HT1080 (cell line): ENCODE measurements at places on chromosomes 7 and 10.

GRCh38 chr10:31757831-31758230 lies 170.8 kb downstream of the ARHGAP12 start:
- no peak for DNase-seq

- peak; percentile 52 for DNase-seq
Measured at GRCh38 chr7:41188163-41189130, 514.4 kb downstream of the INHBA start.

DNA sequence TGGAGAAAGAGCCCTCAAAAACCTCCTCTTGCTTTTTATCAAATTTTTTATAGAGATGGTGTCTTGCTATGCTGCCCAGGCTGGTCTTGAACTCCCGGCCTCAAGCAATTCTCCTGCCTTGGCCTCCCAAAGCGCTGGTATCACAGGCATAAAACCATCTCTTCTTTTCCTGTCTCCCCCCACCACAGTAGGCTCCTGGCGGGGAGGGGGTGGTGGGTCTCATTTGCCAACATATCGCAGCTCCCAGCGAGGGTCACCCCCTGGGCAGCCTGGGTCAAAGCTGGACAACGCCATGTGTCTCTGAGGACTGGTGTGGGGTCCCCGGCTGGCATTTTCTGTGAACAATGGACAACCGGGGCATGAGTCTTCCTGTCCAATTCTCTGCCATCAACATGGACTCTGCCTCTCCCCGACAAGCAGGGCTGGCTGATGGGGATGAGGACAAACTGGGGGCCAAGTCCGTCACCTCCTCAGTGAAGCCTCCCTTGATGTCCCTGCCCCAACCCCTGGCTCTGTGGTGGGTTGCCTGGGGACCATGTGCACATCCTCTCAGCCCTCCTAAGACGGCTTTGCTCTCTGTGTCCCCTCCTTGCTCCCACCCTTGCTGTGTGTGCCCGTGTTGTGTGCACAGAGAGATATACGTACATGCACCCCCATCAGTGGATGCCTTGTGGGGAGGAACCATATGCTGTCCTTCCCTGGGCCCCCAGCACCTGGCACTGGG lies 86.4 kb upstream of the GNA12 start:
- DNase-seq = no peak

GRCh38 chr10:33434933-33435332 lies 100.5 kb upstream of the NRP1 start:
- no peak for DNase-seq

DNA sequence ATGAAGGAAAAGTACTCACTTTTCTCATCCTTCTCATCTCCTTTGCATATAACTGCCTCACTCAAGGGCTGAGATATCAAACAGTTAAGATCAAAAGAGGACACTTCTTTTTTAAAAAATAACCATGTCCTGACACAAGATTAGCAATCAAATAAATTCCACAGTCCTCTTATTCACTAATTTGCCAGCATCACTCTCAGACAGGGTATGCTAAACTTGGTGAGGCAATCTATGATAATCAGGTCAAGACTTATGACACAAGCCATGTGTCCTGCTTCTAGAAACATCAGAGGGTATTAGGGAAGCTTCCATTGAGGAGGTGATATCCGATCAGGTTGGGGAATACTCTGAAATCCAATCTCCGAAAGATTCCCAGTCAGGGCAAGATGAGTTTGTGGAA lies 10.4 kb downstream of the PANK1 start:
- no peak for DNase-seq

DNA sequence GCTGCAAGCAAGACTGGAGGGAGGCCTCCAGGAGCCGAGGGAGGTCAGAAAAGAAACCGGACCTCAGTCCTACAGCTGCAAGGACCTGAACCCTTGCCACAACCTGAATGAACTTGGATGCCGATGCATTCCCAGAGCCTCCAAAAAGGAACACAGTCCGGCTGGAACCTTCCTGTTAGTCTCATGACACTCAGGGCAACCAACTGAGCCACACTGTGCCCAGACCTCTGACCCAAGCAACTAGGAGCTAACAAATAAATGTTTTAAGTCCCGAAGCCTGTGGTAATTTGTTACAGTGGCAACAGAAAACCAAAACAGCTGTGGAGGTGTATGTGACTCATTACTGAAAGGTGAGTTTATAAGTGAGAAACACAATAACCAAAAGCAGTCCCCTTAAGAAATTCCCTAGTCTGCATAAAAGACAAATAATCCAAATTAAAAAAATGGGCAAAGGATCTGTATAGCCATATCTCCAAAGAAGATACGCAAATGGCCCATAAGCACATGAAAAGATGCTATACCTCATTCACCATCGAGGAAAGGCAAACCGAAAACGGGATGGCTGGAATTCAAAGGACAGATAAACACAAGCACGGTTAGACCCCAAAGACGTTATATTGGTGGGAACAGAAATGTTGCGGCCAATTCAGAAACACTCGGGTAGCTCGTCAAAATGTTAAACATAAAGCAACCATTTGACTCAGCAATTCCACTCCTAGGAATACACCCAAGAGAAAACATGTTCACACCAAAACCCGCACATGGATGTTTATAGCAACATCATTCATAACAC lies 24.8 kb downstream of the GNA12 start:
- no peak for DNase-seq

GRCh38 chr10:30722956-30723620 lies 93.5 kb upstream of the LYZL2 start:
- DNase-seq = no peak

- DNase-seq = no peak
Measured at GRCh38 chr10:91838199-91838598, 40.0 kb downstream of the TNKS2 start.

DNA sequence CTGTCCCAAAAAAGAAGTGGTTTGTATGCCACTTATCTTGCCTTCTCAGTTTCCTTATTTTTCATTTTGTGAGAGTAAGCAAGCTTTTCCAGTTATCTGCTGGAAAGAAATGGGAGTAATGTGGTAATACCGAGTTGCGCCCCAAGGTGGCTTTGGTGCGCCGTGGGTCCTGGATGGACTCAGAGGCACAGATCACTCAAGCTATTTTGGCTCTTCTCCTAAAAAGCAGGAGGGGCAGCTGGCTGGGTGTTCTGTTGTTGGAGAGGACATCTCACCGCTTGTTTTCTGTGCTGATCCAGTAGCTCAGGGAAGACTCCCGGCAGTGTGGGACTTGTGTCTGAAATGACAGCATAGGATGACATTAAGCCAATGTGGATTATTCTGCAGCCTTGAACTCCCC lies 16.4 kb downstream of the PRKRIP1 start:
- peak; percentile 34 for DNase-seq

DNA sequence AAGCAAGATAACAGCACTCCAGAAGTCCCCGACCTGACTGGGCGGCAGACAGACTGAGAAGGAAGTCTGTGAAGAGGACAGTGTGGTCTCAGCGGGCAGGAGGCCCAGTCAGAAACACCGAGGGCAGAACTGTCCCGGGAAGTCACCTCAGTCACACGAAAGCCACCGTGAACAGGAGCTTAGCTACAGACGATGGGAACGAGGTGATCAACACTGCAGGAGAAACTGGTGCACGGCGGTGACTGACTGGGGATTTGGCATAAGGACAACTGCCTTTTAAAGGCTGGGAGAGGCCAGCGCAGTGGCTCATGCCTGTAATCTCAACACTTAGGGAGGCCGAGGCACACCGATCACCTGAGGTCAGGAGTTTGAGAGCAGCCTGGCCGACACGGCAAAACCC lies 217.8 kb downstream of the PTPRN2 start:
- DNase-seq = no peak

GRCh38 chr7:55309040-55309991 lies 55.8 kb upstream of the LANCL2 start:
- DNase-seq = no peak

- DNase-seq = no peak
Measured at GRCh38 chr10:102869258-102870198, at the start of gene AS3MT. Gene AS3MT (plus strand): TSS chr10:102869470. CDS start chr10:102869593, 123 bp downstream.

DNA sequence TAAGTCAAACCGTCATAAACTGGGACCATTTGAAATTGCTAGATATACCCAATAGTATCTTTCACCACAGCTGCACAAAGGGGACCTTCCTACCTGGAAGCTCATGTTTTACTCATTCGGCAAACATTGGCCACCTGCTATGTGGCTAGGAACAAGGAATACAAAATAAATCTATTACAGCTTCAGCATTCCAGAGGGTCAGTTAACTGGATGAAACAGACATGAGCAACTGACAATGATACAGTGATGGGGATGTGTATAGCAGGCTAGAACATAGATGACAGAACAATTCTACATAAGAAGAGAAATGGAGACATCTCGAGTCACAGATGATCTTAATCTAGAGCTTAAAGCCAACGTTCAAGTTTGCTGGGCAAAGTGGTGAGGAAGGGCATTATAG lies 3.1 kb upstream of the SMURF1 start:
- DNase-seq = no peak

- peak; percentile 76 for DNase-seq
Measured at GRCh38 chr7:116616555-116617059, 55.4 kb upstream of the MET start.

GRCh38 chr10:17161775-17162174 lies 32.2 kb upstream of the CUBN start:
- no peak for DNase-seq

- DNase-seq = no peak
Measured at GRCh38 chr7:43211693-43212092, 99.2 kb downstream of the HECW1 start.

DNA sequence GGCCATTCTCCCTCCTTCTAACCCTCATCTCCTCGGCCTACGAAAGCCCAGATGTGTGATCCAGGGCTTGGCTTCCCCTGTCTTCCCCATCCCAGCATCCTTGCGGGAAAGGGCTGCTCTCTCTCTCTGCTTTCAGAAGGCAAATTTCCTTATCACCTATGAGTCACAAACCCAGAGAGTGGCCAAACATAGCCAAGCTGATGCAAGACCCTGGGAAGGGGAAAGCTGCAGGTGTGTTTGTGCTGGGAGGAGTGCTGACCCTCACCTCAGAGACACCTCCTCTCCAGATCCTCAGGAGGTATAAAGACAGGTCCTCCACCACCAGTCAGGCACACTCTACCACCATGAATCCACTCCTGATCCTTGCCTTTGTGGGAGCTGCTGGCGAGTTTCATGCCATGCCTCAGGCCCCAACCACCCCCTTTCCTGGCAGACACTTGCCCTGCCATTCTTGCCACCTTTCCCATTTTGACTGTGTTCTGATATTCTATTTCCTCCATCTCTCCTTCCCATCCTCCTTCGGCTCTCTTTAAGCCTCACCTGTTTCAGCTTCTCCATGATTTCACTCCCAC lies 10.6 kb upstream of the PRSS2 start:
- DNase-seq = no peak

DNA sequence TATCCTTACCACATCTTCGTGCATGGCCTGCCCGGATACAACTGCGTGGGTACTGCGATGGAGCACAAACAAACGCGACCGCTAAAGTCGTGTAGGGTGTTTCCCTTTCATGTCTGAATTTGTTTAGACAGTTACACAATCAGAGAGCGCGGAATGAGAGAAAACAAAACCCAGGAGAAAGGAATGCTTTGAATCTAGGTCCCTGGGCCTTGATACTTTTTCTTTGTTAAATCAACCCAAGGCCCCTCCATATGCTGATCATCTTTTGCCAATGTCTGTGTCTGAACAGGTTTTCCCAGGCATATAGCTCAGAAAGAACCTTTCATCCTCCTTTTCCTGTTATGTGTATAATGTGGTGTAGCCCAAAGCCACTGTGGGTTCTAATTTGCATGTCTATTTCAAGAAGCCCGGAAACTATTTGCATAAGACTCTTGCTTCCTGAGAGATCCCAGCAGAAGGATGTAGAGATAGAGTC lies 145.8 kb downstream of the FRMD4A start:
- no peak for DNase-seq

DNA sequence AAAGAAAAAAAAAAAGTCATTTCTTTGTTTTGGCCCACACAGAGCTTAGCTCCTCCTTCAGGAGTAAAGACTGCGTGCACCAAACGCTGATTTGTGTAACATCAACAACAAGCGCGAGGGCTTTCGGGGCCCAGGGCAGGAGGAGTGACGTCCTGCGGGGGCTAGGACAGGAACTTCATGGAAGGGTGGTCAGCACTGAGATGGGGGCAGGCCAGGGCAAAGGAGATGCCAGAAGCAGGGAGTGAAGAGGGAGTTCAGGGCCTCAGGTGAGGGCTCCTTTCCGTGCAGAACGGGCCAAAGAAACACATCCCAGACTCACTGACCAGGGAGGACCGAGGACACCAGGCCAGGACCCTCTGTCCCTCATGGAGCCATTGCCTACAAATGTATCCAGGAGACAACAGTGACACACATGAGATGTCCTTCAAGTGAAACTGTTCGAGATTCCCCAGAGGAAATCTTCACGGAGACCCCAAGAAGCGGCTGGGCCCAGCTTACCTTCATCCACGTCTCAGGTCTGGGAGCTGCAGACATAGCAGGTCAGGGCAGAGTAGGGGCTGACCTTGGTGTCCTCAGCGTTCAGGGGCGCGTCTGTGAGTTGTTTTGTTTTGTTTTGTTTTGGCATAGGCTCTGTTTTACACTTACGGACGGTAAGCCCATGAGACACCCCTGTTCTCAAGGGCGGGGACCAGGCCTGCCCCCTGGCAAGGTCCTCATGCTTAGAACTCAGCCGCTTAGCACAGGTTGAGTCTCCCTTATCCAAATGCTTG lies 30.4 kb upstream of the SHH start:
- no peak for DNase-seq

- DNase-seq = no peak
Measured at GRCh38 chr7:89908736-89909135, 245.5 kb upstream of the STEAP1 start.

GRCh38 chr10:16999665-17000451 lies 129.8 kb downstream of the CUBN start:
- no peak for DNase-seq

DNA sequence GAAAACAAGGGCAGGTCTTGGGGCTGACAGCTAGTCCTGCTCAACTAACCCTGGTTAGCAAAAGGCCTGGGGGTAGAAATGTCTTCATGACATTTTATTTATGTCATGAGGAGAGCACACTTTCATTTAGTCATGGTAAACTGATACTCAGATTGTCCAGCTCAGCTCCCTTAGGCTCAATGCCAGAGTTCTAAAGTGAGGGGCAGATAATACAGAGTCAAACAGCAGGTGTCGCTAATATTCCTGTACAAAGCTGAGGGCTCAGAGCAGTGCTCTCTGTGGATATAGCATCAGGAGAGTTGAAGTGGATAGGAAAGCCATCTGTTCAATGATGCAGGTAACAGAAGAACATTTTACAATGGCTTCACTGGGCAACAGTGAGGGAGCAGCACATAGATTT lies 26.8 kb upstream of the CALCR start:
- peak; percentile 39 for DNase-seq

DNA sequence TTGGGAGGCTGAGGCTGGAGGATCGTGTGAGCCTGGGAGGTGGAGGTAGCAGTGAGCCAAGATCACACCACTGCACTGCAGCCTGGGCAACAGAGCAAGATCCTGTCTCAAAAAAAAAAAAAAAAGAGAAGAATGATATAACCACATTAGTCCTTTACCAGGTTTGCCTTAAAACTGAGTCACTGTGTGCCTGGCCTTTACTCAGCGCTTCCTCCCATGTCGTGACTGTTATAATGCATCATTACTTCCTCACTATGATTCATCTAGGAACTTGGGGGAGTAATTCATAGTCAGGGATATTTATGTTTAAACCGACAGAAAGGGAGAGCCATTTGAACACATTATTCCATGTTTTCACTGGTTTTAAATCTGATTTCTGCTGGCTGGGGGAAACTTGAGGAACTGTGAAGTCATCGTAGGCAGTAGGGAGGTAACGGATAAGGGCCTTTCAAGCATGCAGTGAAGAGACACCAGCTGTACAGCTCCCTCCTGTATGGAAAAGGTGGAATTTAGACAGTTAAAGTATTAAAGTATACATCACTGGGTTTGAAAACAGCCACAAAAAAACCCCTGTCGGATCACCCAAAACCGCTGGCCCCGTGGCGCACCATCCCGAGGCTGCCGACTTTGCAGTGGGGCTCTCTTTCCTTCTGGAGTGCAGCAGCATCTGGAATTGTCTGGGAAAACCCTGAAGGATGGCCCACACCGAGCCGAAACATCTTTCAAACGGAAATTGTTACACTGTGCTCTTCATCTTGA lies 119.8 kb downstream of the NKX6-2 start:
- peak; percentile 96 for DNase-seq
